ENCODE measurements at places on chromosomes 1 and 21. TPM values are rescaled to one million over a fixed set of nuclear protein-coding genes. Genes with fewer than 3 reads are reported as not detected.

DNA sequence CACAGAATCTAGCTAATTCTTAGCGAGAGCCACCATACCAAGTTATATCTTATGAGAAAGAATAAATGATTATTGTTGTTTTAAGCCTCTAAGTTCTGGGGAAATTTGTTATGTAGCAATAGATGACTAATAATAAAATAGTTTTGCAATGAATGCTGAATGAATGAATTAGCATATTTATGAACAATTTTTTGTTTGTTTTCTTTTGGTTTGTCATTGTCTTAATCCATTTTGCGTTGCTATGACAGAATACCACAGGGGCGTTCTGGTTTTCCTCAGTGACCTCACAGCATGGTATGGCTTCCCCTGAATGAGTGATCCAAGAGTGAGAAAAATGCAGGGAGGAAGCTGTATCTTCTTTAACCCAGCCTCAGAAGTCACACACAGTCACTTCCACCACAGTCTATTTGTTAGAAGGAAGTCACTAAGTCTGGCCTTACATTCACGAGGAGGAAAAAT lies 53.8 kb upstream of the HPDL start:
- H3K27ac ChIP-seq, result no peak overlapping the region
- H3K27me3 ChIP-seq, result no peaks in the 10 kb centered on the region
- H3K36me3 ChIP-seq, result no peaks in the 10 kb centered on the region
- no peaks in the 10 kb centered on the region for H3K4me1 ChIP-seq
- DNase-seq, result no peak

DNA sequence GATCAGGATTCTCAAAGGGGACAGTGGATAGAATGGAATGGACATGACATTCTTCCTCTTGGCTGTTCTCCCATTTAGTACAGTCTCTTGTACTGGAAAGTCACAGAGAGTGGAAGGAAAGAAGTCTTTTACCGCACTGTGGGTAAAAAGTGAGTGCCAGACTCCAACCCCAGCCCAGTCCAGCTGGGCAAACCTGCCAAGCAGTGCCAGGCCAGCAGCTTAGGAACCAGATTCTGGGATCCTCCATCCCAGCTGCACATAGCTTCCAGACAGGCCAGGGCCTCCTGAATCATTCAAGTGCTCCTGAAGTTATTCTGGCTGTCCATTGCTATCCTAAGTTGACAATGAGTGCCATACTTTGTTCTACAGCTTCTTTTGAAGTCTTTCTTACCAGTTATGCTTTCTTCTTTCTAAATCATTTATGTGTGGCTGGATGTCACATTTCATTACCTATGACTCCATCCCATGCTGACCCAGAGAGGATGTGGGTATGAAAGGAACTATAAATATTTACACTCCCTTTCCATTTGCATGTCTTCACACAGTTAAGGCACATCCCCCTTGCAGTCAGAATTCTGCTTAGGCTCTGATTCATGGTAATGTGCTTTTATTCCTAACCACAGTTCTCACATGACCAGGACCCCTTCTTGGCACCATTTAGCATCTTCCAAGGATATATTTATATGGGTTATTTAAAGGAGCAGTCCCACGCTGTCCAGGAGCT lies 88.9 kb downstream of the AK5 start:
- H3K4me1 ChIP-seq, result no peaks in the 10 kb centered on the region
- H3K27ac ChIP-seq, result no peak overlapping the region
- no peaks in the 10 kb centered on the region for H3K27me3 ChIP-seq

GRCh38 chr1:240794046-240794843 lies 182.3 kb upstream of the GREM2 start:
- no peak overlapping the region for H3K27ac ChIP-seq
- H3K36me3 ChIP-seq, result no peaks in the 10 kb centered on the region
- DNase-seq, result no peak
- no peaks in the 10 kb centered on the region for H3K27me3 ChIP-seq
- H3K4me3 ChIP-seq, result no peak overlapping the region

- H3K27me3 ChIP-seq, result no peaks in the 10 kb centered on the region
- H3K27ac ChIP-seq, result no peak overlapping the region
- peaks cover 10% of the 10 kb centered on the region for H3K36me3 ChIP-seq
- no peak overlapping the region for H3K4me3 ChIP-seq
- no peak for DNase-seq
Measured at GRCh38 chr1:33273961-33274371, 17.7 kb downstream of the ZNF362 start.

Gene ZBTB8B
- 0.03 TPM for total RNA-seq

Gene SEMA6C
- 7.6 TPM for total RNA-seq

- no peaks in the 10 kb centered on the region for H3K27me3 ChIP-seq
- H3K4me1 ChIP-seq, result peaks cover 11% of the 10 kb centered on the region
- no peak overlapping the region for H3K27ac ChIP-seq
- DNase-seq, result peak; percentile 32
Measured at GRCh38 chr1:11058026-11058425, 1.8 kb downstream of the SRM start.

DNA sequence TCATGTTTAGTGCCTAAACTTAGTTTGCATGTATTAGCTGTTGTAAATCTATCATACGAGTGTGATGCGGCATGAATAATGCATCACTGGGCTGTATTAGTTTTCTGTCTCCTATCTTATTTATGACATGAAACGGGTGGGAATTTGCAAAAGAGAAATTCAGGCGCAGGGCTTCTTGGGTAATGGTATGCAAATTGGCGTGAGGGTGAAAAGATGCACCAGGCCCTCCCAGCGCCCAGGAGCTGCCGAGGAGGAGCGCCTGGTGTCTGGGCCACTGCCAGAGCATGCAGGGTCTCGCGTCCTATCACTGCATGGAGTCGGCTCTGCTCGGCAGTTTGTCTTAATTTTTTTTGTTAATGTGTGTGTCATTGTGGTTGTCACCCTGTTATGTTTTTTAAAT lies 82.9 kb upstream of the ACTL8 start:
- H3K36me3 ChIP-seq, result no peaks in the 10 kb centered on the region
- H3K4me1 ChIP-seq, result no peaks in the 10 kb centered on the region
- H3K27me3 ChIP-seq, result no peaks in the 10 kb centered on the region
- DNase-seq, result no peak
- H3K27ac ChIP-seq, result no peak overlapping the region

Gene SELENBP1
- 50.0 TPM for total RNA-seq

- peaks cover 29% of the 10 kb centered on the region for H3K36me3 ChIP-seq
- peak overlapping the region; percentile 87 for H3K27ac ChIP-seq
- no peak for DNase-seq
- no peaks in the 10 kb centered on the region for H3K27me3 ChIP-seq
Measured at GRCh38 chr1:173867141-173867752, 542 bp downstream of the GAS5 start.

GRCh38 chr1:116287341-116288200 lies 85.5 kb upstream of the ATP1A1 start:
- no peaks in the 10 kb centered on the region for H3K27me3 ChIP-seq
- no peaks in the 10 kb centered on the region for H3K36me3 ChIP-seq
- H3K27ac ChIP-seq, result peak overlapping the region; percentile 35
- no peaks in the 10 kb centered on the region for H3K4me1 ChIP-seq

Gene POU3F1
- total RNA-seq, result not detected

Gene TDRD10
- total RNA-seq, result 4.7 TPM

Gene CLDN17
- not detected for total RNA-seq
